Activated effector memory CD4-positive, alpha-beta T cell treated with Interleukin-2 at 50 U/mL for 16 hours (primary cell): ENCODE measurements at places on chromosomes 11 and 22.

GRCh38 chr22:46336119-46337078 is 885 bp downstream of the TRMU start:
- no peak for DNase-seq

DNA sequence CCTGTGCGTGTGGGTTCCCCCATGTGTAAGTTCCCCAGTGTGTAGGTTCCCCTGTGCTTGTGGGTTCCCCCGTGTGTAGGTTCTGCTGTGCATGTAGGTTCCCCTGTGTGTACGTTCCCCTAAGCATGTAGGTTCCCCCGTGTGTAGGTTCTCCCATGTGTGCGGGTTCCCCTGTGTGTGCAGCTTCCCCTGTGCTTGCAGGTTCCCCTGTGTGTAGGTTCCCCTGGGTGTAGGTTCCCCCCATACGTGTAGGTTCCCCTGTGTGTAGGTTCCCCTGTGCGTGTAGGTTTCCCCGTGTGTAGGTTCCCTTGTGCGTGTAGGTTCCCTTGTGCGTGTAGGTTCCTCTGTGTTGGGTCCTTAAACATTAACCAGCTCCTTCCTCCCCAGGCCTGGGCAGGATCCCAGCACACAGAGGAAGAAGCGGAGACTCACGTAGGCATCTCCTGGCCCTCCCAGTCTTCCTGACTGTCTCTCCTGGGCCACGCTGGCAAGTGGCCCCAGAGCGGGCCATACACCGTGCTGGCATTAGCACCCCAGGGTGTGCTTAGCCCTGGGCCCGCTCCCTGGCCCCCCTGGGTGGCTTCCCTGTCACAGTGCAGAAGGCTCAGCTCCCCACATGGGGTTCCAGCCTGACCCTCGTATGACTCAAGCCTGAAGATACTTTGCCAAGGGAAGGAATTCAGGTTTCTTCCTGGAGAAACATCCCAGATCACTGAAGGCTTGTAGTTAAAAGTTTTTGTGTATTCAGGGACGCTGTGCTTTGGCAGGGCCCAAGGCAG is 2.8 kb upstream of the GRAMD4 start:
- DNase-seq, result no peak

DNA sequence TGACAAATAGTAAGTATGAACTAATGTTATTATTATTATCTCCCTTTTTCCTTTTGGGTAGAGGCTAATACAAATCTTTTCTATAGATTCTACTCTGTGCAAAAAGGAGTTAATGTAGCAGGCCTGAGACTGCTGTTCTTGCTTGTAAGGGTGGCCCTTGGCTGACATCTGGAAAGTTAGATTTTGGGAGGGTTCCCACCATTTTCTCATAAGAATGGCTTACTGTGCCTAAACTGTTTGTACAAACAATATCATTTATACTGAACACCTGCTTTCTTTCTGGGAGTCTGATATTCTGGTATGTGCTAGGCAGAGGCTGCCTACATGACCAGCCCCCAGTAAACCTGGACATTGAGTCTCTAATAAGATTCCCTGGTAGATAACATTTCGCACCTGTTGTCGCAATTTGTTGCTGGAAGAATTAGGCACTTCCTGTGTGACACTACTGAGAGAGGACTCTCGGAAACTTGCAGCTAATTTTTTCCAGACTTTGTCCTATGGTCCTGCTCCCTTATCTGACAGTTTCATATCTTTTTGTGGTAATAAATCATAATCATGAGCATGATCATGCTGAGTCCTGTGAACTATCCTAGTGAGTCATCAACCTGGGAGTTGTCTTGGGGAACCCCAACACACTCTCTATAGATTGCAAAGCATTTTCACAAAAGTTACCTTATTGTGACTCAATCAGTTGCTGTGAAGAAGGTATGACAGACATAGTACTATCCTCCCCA is 257.7 kb upstream of the CCDC90B start:
- no peak for DNase-seq

DNA sequence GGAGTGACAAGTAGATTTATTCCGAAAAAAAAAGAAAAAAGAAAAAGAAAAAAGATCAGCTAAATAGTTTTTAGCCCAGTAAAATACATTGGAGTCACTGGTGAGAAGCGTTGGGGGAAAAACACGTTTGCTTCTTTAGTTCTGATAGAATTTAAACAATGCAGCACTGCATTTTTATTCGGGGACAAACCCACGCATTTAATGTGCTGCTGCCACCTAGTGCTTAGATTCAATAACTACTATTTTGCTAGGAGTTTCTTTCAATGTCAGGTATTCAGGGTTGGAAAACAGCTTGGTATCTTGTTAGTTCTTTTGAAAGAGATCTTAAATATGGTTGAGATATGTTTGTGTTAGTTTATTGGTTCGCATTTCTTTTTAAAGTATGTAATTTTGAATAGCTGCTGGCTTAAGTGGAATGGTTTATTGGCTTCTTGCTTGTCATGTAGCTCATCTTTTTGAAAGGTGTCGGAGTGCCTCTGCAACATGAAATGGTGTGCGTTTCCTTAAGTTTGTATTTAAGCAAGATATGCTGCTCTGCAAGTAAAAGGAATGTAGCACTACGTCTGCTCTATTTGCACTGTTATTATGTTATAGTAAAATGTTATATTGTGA is 41.9 kb downstream of the SVIP start:
- DNase-seq, result no peak

DNA sequence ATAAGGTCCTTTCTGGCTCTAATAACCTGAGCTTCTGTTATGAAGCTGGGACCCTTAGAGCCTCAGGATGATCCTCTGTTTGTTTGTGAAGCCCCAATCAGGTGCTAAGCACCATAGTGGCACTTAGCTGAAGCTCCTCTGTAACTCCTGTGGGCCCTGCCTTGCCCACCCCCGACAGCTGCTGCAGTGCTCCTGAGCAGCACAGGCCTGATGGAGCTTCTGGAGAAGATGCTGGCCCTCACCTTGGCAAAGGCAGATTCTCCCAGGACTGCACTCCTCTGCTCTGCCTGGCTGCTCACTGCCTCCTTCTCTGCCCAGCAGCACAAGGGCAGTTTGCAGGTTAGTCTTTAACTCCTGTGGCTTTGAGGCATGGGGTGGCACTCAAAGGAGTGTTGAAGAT is 19.0 kb upstream of the CCDC134 start:
- no peak for DNase-seq

DNA sequence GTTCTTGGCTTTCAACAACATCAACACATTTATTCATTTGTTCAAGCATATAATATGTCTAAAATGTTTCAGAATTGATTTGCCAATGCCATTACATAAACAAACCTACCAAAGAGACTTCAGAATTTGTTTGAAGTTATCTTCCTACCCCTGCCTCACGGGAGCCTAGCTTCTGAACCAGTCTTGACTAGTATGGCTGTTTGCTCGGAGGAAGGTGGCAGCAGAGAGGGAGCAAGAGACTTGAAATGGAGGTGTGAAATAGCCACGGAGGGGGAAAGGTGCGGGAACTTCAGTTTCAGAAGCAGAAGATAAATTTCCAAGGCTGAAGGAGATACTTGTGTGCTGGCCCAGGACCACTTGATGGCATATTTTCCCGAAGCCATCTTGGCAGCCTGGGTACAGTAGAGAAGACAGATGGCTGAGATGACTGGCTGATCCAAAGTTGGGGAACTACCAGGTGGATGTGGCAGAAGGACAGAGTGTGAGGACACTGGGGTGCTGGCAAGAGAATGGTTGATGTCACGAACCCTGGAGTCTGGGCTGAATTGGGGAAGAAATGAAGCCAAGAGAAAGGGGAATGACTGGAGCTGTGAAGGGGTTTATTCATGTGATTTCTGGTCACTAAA is 14.0 kb upstream of the MTCH2 start:
- no peak for DNase-seq
